ENCODE measurements at places on chromosomes 2 and 18. TPM values are rescaled to one million over a fixed set of nuclear protein-coding genes. Genes with fewer than 3 reads are reported as not detected.

DNA sequence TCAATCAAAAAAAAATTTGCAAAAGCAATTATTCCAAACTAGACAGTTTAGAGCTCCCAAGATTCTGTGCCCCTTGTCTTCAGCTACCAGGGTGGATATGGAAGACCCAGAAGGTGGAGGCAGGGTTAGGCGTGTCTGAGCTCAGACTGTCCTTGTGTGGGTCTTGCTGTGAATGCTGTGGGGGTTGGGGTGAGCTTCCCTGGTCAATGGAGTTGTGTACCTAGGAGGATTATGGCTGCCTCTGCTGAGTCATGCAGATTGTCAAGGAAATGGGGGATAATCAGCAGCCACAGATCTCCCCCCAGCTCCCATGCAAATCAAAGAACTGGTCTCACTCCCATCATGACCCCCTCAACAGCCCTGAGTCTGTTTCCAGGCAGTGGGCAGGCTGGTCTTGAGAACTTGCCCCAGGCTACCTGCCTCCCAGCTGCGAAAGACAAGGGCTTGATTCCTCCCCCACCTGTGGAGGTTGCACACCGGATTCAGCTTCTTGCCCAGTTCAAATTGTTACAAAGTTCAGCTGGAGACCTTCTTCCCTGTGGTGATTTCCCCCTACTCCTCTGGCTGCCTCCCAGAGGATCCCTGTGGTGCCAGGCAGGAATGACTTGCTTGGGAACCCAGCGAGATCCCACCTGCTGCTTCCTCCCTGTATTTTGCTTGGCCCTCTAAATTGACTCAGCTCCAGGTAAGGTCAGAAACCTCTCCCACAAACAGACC lies 77.0 kb downstream of the RAD51AP2 start:
- no peak for DNase-seq

DNA sequence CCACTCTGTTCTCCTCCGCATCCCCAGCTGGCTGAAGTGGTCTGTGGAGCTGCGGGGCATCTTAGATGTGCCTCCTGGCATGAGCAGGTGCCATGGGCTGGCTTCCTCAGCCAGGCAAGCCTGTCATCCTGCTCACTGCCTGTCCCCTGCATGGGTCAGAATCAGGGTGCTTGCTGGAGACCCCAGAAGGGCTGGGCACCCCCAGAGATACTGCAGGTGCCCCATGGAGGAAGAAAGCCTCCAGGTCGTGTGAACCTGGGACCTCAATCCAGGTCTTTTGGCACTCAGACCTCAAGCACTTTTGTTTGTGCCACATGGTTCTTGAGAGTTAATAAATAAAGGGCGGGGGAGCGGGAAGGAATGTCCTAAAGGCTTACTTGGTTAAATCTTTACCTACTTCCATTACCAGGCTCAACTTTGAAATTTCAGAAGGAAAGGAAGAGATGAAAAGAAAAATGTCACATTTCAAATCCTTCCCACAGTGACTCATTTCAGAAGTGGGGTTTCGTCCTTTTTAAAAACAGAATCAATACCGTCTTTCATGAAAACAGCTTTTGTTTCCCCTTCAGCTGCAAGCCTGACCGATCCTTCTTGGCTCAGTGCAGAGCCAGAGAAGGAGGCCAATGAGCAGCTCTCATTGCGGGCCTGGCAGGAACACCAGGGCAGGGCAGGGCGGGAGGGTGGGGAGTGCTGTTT lies 69.9 kb downstream of the RHOB start:
- no peak for DNase-seq

DNA sequence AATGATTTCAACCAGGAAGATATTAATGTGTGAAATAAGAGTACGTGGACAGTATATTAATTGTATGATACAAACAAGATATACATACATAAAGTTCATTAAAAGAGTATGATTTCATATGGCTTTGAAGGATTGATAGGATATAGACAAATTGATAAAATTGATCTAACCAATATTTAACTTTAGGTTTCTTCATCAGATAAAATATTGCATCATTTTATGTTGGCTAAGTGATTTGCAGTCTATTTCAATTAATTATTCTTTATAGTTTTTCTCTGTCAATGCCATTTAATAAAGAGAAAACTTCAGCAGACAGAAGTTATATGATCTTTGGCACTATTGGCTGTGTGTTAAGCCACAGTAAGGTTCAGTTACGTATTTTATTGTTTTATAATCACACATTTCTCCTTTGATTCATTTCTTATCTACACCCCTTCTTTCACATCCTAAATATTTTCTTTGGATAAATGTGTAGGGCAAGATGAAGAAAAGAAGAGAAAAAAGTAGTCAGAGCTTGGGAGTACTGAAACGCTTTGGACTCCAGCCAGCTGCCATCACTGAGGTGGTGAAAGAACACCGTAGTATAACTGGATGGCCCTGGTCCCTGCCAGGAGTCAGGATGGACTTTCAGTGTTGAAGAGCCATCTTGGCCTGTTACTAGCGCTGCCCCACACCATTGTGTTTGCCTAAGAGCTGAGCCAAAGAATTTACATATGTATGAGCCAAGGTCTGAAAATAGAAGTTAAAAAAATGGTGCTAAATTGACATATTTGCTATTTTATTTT lies 9.8 kb upstream of the CPS1 start:
- no peak for DNase-seq

Gene SOS1
- 65.1 TPM for polyA plus RNA-seq

GRCh38 chr18:11719621-11720020 lies 30.6 kb downstream of the GNAL start:
- no peak for DNase-seq

DNA sequence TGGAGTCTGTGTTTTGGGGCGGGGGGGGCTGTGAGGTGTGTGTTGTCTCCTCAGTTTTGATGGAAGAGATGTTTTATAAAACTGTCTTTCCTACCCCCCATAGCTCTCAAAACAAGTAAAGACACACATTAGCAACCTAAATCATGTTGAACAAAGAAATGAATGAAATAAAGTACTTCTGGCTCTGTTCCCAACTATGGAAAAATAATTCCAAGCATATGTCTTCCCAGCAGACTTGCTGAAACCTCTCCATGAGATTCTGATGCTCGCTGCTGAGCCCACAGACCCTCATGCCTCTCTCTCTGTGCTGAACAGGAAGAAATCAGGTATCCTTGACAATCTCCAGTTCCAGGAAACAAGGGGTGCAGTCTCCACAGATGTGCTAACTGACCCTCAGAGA lies 226.7 kb upstream of the KLHL29 start:
- DNase-seq: no peak

GRCh38 chr2:240435457-240435947 lies at the start of gene GPC1:
Gene GPC1, plus strand, starts transcription at chr2:240435663. Its CDS starts 256 bp downstream, at chr2:240435919.
- peak; percentile 82 for DNase-seq

Gene OSR1
- polyA plus RNA-seq: 6.0 TPM

DNA sequence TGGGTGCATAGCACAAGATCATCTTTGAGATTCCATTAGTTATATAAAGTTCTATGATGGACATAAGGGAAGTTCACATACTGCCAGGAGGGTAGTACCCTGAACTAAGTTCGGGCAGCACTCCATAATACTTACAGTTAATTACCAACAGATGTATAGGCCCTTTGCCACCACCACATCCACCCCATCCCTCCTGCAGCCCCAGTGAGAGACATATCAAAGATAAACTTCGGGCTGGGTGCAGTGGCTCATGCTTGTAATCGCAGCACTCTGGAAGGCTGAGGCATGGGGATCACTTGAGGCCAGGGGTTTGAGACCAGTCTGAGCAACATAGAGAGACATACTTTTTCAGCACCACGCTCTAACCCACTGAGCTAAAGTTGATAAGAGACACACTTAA lies 46.4 kb upstream of the NPAS2 start:
- DNase-seq: no peak

Gene WNT10A
- polyA plus RNA-seq: 0.45 TPM

GRCh38 chr2:64402876-64403275 lies 51.1 kb upstream of the LGALSL start:
- no peak for DNase-seq

DNA sequence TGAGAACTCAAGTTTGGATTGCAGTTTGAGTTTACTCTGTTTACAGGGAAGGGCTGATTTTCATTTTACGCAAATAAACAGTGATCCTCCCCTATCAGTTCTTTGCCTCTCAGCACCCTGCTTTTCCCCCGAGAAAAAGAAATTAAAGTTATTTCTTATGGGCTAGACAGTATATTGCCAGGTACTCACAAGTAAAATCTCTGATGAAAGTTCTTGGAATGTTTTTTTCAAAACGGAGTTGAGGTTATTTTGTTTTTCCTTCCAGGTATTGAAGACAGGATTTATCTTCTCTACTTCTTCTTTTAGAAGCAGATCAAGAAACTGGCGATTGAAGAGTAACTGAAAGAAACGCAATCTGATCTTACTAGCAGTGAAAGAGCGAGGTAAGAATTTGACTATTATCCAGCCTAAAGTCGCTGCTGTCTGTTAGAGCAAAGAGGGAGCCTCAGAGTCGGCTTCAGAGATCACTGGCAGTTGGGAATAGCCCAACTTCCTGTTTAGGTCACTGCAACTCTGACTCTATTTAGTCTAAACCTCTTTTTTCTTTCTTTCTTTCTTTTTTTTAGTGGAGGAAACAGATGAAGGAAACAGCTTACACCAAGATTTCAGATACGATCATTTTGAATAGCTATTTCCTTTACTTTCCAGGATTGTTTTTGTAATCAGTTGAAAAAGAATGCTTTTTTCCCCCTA lies at the start of gene TFPI:
TFPI (minus strand) TSS at position 425 of the 693 bp plus-strand sequence. CDS start 50,667 bp downstream, outside the sequence.
- DNase-seq: peak; percentile 53

DNA sequence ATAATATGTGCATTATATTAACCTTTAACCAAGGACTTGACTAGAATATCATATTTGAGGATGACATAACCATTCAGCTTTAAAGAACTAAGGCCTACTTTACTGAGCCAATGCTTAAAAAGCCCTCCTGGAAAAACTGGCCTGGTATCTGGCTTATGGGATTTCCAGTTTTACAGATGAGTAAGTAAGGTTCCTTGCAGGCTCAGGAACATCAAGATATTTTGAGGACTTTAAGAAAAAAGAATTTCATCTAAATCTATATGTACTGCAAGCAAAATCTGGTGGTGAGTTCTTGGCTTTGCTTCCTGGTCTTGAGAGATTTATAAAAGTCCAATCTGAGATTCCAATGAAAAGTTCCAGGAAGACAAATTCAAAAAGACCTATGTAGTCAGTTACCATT lies 417.0 kb upstream of the NRXN1 start:
- no peak for DNase-seq

- no peak for DNase-seq
Measured at GRCh38 chr2:47063538-47063930, 91.6 kb downstream of the STPG4 start.

GRCh38 chr2:147097747-147098146 lies 747.1 kb upstream of the ACVR2A start:
- no peak for DNase-seq
